ENCODE measurements at places on chromosomes 4 and X.

DNA sequence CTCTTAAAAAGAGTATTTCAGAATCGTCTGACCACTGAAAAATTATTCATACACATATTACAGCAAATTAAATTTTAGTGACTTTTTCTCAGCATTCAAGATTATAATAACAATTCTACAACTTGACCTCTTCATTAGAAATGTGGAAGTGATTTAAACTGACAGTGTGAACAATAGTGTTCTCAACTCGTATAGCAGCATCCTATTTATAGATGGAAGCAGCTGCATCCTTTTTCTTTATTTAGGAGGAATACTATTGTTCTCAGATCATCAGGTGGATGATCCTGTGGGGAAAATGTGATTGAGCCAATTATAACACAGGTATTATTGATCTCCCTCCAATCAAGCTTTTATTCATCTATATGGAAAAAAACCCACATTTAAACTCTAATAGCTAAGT, 56.7 kb downstream of the RAPGEF2 start:
- no peak for DNase-seq

- no peak for DNase-seq
Measured at GRCh38 chr4:88144048-88144447, 14.4 kb downstream of the ABCG2 start.

DNA sequence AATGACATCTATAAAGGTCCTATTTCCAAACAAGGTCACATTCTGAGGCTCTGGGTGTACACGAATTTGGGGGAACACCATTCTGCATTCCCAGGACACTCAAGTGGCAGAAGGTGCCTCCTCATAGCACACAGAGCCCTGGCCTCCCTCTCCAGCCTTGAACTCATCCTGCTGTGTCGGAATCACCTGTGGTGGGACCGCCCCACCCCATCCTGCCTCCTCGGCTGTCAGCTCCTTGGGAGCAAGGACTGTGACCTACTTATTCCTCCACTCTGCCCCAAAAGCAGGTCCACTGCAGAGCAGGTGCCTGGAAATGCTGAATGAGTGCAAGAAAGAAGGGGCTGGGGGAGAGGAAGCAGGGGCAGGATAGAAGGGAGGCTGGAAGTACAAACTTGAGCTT, 33.5 kb downstream of the HTRA3 start:
- no peak for DNase-seq

- DNase-seq = no peak
Measured at GRCh38 chr4:176868676-176869075, 76.0 kb upstream of the VEGFC start.

- DNase-seq = no peak
Measured at GRCh38 chrX:13790206-13791131, 26.4 kb downstream of the GPM6B start.

GRCh38 chr4:156633847-156634246, 337.8 kb downstream of the PDGFC start:
- no peak for DNase-seq

GRCh38 chrX:112651766-112652165, 28.0 kb downstream of the LHFPL1 start:
- no peak for DNase-seq

GRCh38 chr4:122914292-122914904, 8.0 kb downstream of the NUDT6 start:
- DNase-seq = peak; percentile 32

- peak; percentile 13 for DNase-seq
Measured at GRCh38 chr4:165383591-165384073, 4.8 kb downstream of the CPE start.

GRCh38 chrX:136835761-136836160, 44.8 kb downstream of the RBMX start:
- DNase-seq = no peak

- DNase-seq = no peak
Measured at GRCh38 chrX:130896802-130897501, 6.1 kb downstream of the ENOX2 start.

DNA sequence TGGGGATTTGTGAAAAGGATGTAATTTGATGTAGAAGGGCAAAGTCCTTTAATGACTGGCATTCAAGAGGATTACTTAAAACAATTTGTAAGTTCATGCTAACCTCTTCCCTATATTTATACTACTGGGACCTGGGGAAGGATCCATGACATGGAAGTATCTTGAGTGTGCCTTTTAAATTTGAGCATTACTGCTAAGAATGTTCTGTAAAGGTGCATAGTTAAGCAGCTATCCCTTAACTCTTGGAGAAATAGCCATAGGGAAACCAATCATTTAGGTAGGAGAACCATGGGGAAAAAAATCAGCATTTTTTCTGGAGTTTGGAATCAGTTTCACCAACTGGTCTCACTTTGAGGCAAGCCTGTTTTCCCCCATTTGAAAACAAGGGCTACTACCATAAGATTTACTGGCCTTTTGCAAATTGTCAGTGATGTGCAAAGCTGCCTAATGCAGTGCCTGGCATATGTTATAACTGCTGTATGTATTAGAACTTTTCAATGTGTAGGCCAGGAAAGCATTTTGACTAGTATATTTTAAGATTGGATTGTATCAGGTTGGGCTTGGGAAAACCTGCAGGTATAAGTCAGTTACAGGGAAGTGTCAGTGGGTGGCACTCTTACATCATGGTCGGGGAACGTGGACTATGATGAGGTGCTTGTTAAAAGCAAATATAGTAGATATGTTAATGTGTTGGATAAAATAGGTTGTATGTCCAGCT, 72.1 kb downstream of the PRSS12 start:
- DNase-seq = peak; percentile 69

DNA sequence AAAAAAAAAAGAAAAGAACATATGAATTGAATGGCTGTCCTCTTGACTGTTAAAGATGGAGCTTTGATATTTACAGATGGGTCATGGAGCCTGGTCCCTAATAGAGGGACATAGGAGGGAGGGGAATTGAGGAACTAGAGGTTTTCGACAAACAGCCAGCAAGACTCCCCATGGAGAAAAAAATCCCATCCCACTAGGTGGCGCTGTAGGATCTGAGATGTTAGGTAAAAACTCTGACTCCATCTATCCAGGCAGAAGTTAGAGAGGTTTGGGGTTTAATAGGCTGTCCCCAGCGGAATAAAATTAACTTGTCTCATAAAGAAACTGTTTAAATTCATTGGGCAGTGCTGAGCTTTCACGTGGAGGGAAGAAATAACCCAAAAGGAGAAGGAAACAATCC, 45.9 kb downstream of the HMGB2 start:
- DNase-seq = peak; percentile 43

DNA sequence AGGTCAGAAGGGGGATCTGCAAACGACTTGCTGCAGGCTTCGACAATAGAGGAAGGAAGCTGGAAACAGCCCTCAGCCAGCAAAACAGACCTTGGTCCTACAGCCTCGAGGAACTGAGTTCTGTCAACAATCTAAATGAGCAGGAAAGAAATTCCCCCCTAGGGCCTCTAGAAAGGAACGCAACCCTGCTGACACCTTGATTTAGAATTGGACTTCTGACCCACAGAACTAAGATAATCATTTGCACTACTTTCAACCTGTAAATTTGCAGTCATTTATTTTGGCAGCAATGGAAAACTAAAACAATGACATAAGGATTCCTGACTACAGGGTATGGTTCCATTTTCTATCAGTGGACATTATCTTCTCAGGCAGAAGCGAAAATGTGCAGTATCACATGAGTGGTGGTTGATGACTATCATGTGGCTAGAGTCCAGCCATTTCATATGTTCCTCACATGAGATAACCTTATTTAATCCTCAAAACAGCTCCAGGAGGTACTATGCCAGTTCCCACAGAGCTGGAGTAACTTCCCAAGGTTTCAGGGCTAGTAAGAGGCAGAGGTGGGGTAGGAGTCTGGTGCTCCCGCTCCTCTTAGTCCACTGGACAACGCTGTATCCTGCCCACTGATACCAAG, 61.6 kb downstream of the SAT1 start:
- DNase-seq = no peak

DNA sequence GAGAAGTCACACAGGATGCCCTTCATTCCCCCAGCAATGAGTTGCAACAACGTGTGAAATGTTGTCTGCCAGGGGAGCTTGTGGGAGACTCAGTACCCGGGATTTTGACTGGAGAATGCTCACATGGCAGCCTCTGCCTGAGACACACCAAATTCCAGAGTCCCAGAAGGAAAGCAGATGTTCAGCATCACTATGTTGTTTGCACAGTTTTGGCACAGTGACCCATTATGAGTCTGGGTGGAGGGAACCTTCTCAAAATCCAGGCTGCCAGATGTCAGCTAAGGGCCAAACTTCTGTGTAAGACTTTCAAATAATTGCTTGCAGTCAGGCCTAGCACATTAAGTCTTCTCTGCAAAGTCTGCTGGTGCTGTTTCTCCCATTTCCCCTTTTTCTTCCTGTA, 1029.7 kb upstream of the TENM3 start:
- DNase-seq = no peak

DNA sequence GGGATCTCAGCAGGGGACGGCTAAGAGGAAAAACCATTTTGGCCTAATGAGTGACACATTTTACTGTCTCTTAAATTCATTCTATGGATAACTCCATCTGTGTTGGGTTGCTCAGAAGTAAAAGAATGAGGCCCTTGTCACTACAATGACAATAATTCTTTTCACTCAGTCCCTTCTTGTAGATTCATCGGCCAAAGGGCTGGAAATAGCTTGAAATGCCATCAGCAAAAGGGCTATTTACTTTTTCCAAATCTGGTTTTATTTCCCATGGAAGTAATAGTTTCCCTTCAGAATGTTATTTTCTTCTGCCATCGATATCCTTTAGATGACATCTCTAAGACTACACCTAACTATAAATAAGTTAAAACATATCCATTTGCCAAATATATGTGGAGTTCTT, 7.4 kb downstream of the MEPE start:
- no peak for DNase-seq

GRCh38 chrX:55624403-55624802, 1.2 kb downstream of the FOXR2 start:
- DNase-seq = no peak

DNA sequence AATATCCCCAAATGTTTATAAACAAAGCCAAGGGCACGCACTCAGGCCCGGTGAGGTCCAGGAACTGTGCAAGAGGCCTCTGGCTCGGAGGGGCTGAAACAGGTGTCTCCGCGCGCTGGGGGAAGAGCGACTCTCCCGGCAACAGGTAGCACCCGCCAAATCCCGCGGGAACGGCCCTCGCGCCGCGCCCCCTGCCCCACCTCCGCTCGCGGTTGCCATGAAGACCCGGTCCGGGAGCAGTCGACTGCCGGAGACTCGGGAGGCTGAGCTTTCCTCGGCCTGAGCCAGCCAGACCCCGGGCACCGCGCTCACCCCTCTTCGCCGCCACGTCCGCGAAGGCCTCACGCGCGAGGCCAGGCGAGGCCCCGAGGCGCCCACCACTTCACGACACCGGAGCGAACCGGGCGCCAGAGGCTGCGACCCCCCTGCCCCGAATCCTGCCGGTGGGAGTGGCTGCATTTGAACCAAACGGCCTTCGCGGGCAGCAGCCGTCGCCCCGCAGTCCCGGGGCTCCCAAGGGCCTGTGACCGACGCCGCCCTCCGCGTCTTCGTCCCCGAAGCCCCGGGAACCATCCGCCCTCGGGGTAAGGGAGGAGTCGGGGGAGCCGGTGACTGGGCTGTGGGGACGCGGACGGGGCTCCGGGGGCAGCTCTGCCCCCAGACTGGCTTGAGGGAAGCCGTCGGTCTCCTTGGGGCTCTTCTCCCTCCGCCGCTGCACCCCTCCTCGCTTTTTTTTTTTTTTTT, at the start of gene NSUN7:
NSUN7 (plus strand) TSS at position 239 of the 744 bp plus-strand sequence. CDS start 739 bp downstream, outside the sequence.
- DNase-seq = peak; percentile 33

DNA sequence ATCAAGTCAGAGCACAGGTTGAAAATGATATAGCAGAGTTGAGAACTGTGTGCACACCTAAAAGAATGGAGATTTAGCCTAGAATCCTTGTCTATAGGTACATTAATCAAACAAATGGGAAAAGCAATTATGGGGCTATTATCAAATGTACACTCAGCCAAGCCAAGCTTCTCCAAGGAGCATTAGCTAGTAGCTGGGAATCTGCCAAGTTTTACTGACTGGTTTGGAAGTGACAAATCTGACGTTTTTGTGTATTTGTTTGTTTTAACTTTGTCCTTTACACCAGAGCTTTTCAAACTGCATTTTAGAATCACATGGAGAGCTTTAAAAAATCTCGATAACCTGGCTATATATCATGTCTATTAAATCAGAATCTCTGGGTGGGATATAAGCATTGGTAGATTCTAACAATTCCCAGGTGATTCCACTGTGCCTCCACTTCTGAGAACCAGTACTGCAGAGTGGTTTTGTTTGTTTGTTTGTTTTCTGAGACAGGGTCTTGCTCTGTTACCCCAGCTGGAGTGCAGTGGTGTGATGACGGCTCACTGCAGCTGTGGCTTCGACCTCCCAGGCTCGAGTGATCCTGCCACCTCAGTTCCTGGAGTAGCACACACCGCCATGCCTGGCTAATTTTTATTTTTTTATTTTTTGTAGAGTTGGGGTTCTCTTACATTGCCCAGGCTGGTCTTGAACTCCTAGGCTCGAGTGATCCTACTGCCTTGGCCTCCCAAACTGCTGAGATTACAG, 279.8 kb downstream of the UNC5C start:
- DNase-seq = no peak

- DNase-seq = peak; percentile 40
Measured at GRCh38 chr4:184163813-184164212, 53.9 kb downstream of the ENPP6 start.

DNA sequence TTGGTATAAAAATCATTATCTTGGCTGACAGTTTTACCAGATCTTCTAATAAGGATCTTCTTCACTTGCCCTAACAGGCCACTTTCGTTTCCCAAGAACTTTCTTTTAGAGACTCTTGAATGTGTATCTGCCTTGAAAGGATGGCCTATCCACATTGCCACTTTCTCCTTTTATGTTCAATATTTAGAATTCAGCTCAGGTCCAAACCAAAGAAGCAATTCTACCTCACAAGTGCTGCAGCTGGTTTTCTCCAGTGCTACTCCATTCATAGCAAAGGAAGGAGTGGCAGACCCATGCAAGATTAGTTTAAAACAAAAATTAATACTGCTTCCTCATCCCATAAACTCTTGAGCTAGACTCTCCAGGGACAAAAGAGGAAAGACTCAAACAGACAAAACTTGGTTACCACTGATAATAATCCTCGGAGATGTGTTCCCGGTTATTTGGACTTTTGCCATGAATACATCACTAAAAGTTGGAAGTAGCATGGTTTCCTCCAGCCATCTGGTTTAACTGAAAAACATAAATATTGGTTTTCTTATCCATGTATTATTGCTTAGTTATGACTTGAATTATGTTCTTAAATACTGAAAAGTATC, 401.8 kb downstream of the PABPC4L start:
- no peak for DNase-seq

DNA sequence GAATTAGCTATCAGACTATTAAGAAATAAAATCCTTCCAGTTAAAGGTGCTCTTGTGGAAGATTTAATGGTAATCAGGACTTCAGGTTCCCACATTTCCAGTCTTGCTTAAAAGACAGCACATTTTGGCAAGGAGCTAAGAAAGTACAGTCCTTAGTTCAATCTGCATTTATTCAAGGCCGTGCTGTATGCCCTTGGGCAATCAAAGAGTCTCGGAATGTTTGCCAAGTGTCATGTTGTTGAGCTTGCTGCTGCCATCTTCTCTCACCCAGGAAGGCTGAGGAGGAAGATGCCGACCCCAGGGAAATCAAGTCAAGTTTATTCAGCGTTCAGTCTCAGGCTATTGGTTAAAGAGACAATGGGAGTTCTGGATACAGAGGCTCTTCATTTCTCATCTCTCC, 388.1 kb upstream of the IGFBP7 start:
- DNase-seq = no peak

GRCh38 chrX:106933538-106933961, 13.3 kb downstream of the CLDN2 start:
- no peak for DNase-seq
